ENCODE measurements at places on chromosomes 1 and 21.
A peak's percentile ranks its signal among the peaks of the same experiment; 100 is the strongest.

GRCh38 chr1:74205266-74205665 is 7.2 kb downstream of the FPGT start:
- DNase-seq, result no peak

GRCh38 chr1:196515904-196516303 is 92.3 kb downstream of the KCNT2 start:
- DNase-seq, result no peak

DNA sequence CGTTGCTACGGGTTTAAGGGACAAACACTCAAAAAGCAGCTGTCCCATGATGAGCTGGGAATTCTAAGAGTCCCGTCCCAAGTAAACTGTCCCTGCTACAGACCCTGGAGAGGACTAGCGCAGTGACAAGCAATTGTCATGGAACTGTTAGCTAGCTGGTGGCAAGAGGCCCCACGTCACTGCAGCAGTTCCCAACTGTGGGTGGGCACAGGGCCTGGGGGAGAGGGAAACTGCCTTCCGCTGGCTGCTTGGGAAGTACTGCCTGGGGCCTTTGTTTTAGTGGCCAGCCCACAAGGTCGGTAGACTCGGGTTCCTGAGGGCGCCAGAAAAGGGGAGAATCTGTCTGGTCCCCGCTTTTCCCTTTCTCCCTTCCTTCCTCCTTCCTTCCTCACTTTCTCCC is 97.4 kb downstream of the LACTBL1 start:
- DNase-seq, result no peak

- DNase-seq, result peak; percentile 5
These were observed 150.7 kb downstream of the BACH1 start for GRCh38 chr21:29449306-29449950.

DNA sequence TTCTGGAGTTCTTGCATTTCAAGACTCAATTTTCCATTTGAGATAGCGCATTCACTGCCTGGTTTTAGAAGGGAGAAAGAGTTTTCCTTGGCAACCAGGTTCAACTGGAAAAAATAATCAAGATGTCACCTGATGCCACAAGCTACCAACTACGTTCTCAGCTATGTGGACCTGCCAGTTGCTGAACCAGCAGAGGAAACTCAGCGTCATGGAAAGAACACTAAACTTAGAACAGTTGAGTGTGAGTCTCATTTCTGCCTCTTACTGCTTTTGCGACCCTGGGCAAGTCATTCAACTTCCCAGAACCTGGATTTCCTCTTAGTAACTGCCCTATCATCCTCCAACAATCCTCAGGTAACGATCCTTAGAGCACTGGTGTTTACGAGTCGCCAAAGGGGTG is 373.0 kb upstream of the ESRRG start:
- no peak for DNase-seq

DNA sequence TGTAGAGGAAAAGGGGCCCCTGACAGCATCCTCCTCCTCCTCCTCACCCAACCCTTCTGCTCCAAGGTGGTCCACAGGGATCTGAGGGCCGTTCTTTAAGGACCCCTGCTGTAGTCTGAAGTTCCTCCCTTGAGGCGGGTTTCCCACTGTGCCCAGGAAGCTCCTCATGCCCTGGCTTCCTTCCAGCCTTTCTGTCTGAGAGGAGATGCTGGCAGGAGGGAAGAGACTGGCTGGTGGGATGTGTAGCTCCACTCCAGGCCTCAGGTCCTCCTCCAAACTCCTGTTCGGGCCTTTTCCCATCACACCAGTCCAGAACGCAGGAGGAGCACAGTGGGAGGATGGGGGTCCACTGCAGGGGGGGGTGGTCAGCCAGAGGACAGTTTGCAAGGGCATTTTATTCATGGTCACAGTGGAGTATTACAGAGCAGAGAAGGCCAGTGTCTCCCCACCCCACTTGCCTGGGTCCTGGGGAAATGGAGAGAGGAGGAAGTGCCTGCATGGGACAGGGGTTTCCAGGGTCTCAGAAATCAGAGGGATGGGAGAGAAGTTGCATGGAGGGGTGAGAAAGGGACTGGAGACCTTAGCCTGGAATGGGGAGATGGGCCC is 7.8 kb downstream of the ETV3L start:
- no peak for DNase-seq

Measured in effector CD4-positive, alpha-beta T cell (primary cell).